ENCODE measurements at places on chromosomes 6 and 20.

DNA sequence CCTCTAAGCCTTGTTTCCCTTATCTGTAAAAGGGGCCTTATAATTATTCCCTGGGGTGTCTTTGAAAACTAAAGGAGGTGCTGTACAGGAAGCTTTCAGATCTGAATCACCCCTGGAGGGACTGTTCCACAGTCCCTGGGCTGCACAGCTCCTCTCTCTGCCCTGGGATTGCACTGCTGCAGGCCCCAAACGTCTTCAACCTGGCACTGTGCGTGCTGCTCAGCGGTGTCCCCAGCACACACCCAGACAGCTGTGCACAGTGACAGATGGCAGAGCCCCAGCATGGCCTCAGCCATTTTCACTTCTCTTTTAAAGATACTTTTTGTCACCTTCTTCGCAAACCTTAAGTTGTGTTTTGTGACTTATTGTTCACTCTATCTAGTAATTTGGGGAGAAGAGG, 50.7 kb upstream of the INSM1 start:
- DNase-seq: no peak

- no peak for DNase-seq
These were observed 7.8 kb downstream of the QRSL1 start for GRCh38 chr6:106637051-106637716.

DNA sequence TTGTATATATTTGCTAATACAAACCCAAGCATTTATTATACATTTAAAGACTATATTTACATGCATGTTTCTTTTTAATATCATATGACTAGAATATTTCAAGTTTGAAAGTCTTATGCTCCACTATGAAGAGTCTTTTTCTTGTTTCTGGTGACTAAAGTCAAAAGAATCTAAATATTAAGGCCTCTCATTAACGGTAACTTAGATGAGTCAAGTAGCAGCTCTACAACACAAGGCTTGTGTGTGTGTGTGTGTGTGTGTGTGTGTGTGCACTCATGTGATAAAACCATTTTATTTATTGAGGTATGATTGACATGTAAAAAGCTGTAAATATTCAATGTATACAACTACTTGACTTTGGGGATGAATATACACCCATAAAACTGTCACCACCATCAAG, 275.6 kb downstream of the TFAP2B start:
- no peak for DNase-seq

DNA sequence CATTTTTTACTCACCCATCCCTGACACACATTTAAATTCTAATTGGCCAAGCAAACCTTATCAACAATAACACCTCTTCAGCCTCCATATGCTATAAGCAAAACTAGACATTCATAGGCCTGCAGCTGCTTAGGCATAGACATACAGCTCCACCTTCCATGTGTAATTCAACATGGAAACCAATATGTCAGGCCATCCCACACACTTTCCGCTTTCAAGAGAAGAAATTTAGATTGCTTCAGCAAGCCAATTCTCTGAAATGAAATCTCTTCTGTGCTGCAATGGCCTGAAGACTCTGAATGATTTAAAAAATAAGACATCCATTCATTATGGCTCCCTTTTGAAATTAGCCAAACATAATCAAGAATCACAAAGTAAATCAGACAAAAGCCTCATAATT, 4.5 kb upstream of the RAB22A start:
- DNase-seq: no peak

All from renal cortex interstitium (tissue), 15 donors.